ENCODE measurements at places on chromosomes 7 and 10.

GRCh38 chr7:108196004-108196403, 65.8 kb upstream of the LAMB4 start:
- DNase-seq, result no peak

DNA sequence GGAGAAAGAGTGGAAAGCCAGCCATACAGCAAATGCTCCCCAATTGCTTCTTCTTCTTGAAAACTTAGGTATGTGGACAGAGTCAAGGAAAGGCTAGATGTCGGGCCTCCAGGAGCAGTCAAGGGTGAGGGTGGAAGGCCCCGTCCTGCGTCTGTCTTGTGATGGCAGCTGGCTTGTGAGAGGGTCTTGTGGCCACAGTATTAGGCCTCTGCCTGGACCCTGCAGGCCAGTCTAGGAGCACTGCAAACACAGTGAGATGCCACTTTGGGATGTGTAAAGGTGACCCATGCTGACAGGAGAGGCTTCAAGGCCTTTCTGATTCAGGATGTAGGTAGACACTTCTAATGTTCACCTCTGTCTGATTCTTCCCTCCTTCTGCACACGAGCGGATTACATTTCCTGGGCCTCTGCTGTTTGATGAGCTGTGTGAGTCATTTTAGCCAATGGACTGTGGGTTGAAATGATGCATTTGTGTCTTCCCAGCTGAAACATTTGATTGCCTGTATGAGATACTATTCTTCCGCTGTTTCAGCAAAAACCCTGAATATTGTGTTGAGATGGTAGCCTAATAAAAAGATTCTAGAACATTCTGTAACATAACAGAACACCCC, 135.4 kb downstream of the EMX2 start:
- peak; percentile 84 for DNase-seq

DNA sequence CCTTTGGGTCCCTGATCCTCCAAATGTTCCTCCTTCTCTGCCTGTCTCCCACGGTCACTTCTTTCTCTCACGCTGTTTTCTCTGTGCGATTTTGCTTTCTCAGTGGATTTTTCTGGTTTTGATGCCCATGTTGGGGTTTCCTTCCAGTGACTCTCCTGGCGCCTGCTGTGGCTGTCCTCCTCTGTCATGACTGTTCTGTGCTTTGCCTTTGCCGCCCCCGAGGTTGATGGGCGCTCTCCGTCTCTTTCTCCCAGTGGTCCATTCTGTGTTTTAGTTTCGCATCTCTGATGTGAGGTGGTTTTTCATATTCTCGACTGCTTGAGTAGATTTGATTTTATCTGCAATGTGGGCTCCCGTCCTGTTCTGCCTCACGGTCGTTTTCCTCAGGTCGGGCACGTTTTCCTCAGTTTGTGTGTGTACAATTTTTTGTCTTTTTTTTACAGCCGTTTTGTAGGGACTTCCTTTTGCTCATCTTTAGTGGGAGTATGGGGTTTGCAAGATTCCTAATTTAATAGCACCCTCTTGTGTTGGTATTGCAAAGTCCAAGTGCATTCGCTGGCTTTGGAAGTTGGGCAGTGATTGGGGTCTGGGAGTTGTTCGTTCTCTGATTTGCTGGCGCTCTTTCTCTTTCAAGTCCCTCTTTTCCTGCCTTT, 100.0 kb downstream of the INPP5A start:
- DNase-seq, result peak; percentile 38

DNA sequence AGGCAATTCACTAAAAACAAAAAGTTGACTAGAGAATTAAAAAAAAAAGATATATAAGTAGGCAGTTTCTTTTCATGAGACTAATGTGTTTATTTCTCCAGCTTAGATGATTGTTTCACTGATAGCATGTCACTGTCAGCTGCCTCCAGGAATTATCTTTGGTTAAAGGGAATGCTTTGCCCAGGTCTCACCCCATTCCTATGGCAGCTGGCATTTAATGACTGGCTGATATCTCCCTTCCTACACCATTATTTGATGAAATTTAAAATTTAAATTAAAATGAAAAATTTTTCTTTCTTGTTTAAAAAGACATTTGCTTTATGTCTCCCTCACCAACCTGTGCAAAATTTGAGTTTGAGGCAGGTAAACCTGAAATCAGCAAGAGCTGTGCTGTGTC, 214.5 kb upstream of the PRSS1 start:
- DNase-seq, result no peak

GRCh38 chr7:17971411-17971810, 31.1 kb upstream of the SNX13 start:
- no peak for DNase-seq

DNA sequence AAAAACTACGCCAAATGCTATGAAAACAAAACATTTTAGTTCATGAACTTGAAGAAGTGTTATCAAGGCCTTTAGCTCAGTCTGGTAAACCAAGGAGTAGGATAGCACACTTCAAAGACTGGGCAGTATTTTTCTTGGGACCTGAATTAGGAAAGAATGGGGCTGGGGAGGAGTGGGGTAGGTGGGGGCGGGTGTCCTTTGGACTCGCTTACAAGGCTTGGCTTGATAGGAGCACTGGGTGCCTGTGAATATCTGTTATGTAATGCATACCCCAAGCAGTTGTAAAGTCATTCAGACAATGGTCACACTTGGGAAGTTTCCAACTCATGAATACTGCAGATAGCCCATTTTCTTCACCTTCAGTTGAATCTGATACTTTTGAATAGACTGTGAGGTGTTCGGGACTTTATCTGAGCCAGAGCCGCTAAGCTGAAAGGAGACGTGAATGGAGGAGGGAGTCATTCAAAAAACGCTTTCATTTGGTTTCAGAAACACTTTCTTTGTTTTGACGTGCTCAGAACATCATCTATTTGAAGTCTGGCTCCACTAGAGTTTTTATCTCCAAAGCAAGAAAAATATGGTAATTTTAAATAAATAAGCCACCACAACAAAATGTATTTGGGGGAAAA, 70.1 kb upstream of the FAM204A start:
- no peak for DNase-seq

DNA sequence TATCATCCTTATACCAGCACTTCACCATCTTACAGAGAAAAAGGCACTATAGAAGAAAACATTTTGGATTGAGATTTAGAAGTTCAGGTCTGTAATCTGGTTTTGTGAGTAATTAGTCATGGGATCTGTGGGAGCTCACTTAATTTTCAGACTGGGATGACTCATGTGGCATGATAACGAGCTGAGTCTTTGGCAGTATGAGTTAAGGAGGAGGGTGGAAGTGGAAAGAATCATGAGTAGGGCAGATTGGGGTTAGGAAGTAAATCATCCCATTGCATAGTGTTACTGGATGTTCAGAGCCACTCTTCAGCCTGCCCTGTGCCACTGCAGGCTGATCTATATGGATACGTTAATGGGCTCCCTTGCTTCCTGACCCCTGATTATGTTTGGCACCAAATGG, 64.9 kb downstream of the ZNF92 start:
- DNase-seq, result peak; percentile 74

GRCh38 chr7:157276731-157277562, 59.9 kb upstream of the DNAJB6 start:
- no peak for DNase-seq

GRCh38 chr7:29041991-29042390, 83.9 kb upstream of the TRIL start:
- DNase-seq, result no peak

DNA sequence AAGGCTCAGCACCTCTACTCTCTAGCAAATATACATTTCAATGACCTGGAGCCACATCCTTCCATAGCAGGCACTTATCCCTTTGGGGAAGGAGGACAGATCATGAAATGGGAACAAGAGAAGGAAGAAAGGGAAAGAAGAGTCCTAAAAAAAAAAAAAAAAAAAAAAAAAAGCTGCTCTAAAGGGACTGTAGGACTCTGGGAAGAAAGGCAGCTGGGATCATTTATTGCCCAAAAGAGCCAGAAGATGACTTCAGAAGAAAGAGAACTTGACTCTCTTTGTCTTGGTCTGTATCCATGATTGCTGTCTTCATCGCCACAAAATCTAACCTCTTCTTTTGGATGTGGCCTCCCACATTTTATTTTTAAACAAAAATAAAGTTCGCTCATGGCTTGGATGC, 203.6 kb upstream of the CELF2 start:
- DNase-seq, result no peak

GRCh38 chr10:89421018-89421476, 6.7 kb downstream of the IFIT5 start:
- DNase-seq, result no peak

DNA sequence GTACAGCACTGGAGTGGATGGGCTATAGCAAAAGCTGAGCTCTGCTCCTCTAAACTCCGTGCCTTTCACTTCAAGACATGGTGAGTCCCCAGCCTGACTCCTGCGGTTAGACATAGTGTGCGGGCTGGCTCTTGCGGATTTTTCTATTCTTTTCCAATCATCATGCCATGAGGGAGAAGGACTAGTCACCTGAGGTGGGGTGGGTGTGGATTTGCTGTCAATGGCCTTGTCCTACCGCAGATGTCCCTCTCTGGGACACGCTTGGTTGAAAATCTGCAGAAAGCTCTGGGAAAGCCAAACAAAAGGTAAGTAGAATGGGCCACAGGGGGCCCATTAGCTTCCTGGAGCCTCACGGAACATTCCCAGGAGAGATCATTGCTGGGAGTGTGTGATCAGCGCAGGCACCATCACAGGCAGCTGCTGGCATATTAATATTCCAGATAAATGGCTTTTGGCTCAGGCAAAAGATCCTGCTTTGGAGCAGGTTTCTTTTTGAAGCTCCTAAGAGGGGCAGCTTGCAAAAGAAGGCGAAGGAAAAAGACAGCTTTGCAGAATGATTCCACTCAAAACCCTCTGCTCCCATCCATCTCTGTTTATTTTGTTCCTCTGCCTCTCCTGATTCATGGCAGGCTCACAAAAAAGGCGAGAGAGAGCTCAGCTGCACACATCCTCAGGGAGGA, 509.0 kb upstream of the ZMIZ1 start:
- no peak for DNase-seq

DNA sequence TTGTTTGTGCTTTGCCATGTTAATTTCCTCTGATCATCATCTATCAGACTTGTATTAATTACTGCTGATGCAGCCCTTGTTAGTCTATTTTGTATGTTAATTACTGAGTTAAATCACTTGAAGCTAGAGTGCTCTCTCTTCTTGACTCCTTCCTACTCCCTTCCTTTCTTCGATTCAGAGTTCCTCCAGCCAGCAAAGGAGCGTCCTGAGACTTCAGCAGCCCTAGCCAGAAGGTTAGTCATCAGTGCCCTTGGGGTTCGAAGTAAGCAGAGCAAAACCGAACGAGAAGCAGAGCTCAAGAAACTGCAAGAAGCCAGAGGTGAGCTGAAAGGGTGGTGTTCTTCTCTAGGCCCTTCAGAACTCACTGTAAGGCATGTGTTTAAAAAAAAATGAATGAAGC, 32.1 kb downstream of the LOXL4 start:
- DNase-seq, result no peak

DNA sequence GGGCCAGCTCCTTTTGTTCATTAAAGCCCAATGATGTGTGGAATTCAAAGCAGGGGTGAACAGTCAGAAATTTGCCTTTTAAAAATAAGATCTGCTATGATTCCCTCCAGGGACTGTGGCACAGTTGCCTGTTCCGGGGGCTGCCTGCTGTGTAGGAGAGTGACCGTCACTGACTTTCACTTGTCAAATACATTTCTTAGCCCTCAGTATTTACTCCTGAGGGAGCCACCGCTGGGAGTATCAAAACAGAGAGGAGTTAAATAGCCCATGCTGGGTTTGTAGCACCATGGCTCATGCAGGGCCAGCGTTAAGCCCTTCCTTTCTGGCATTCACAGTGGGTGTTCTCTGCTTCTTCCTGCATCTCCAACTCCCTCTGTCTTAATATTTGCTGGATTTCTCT, 897.8 kb downstream of the SORCS3 start:
- no peak for DNase-seq

- DNase-seq, result no peak
Observed at GRCh38 chr10:16948361-16948760, 131.1 kb upstream of the RSU1 start.

DNA sequence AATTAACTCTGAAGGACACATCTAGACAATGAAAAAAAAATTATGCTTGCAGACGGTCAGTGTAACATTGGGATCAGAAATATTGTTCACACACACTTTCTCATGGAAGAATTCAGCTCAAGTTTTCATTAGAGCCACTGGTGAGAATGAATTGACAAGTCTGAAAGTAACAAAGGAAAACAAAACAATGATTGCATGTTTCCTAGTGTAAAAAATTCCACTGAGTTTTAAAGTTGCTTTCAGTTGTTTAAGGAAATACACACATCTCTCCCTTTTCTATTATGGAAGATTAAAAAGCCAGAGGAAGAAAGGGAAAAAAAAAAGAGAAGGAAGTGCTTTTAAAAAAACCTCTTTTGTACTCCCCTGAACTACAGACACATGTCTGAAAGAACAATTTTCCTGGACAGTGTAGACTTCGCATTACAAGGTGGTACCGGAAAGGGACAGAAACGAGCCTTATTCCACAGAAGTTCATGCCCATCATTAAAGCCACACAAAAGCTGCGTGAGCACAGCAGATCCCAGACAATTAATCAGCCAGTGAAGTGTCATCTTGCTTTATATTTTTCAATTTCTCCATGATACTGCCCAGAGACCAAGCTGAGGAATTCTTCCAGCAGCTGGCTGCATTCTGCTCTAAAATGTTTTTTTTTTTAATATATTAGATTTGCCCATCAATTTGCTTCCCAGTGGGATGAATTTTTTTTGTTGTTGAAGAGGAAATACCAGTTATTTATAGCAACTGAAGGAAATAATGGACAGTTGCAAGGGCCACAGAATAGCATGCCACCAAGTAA, 294.8 kb downstream of the DOCK4 start:
- DNase-seq, result no peak

DNA sequence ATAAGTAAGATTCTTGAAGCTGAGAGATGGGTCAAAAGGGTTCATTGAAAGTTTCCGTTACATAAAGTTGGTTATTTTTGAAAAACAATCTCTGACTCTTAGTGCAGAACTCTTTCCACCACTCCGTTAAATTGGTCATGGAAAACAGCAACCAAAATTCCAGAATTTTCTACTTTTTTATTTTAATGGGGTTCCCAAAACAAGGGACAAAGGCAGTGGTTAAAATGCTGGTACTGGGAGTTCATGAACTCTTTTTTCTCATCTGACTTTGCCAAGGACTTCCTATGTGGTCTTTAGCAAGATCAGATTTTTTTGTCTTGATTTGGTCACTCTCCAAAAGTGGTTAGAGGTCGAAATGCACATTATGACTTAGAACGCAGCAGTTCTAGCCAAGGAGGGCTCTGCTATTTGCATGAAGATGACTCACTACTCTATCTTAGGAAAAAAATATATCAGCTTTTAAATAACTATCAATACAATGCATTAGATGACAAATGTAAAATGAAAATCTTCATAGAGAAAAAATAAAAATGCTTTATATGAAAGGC, 145.7 kb downstream of the REEP3 start:
- DNase-seq, result no peak
